ENCODE measurements at places on chromosomes 3 and 15. TPM values are rescaled to one million over a fixed set of nuclear protein-coding genes. Genes with fewer than 3 reads are reported as not detected.

GRCh38 chr3:186099178-186099577 lies 9.7 kb downstream of the ETV5 start:
- no peak for DNase-seq

The SYNPR gene
- 83.5 TPM for total RNA-seq

The IQCF2 gene
- total RNA-seq = not detected

DNA sequence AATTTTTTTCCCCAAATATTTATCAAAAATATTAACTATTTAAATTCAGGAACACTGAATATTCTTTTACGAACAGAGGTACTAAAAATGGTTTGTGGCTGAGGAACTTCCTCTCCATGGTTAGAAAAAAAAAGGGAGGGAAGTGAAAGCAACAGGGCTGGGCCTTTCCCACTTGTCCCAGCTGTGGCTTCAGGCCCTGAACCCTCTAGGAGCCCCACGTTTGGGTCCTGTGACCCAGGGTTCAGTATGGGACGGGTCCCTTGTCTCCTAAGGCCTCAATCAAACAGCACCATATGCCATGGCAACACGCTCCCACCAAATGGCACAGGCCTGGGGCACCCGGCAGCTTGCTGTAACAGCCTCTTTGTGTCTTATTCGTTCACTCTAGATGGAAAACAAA lies 32.4 kb downstream of the POC1A start:
- no peak for DNase-seq

The IL16 gene
- 4.3 TPM for total RNA-seq

The DPPA2 gene
- not detected for total RNA-seq

The LRRIQ4 gene
- total RNA-seq = 0.28 TPM

DNA sequence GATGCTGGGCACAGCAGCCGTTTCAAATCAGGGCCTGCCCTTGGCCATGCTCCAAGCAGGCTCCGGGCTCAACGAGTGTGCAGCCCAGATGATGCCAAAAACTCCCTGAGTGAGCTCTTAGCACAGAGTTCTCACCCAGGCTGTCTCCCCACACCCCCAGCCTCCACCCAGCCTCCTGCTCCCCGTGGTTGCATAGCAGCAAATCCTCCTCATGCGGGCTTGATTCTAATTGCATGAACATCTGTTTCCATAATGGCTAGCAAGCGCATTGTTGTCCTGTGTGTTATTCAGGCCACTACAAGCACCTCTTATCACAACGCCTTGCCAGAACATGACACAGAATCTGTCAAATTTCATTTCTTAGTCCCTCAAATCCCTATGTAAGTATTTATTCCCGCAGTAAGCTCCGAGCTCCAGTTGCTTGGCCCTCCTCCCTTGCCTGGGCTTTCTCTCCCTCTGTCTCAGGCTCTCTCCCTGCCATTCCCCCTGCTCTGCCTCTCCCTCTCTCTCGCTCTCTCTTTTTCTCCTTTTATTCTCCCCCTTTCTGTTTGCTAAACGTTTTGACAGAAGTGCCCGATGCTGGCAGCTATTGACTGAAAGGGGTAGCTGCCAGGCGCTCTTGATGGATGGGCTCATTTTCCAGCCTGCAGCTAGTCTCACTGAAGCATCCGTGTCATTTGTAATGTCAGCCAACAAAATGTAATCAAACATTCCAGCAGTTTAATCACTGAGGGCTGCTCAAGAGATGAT lies 306.5 kb downstream of the IL20RB start:
- peak; percentile 86 for DNase-seq

GRCh38 chr3:186670155-186670554 lies 4.3 kb downstream of the HRG start:
- no peak for DNase-seq

GRCh38 chr3:45657853-45658252 lies 31.3 kb upstream of the SACM1L start:
- no peak for DNase-seq

The CCR3 gene
- 0.20 TPM for total RNA-seq

- no peak for DNase-seq
These were observed 5.7 kb downstream of the STIMATE start for GRCh38 chr3:52891615-52892081.

- DNase-seq = no peak
These were observed 38.5 kb downstream of the TAMM41 start for GRCh38 chr3:11808231-11808630.

DNA sequence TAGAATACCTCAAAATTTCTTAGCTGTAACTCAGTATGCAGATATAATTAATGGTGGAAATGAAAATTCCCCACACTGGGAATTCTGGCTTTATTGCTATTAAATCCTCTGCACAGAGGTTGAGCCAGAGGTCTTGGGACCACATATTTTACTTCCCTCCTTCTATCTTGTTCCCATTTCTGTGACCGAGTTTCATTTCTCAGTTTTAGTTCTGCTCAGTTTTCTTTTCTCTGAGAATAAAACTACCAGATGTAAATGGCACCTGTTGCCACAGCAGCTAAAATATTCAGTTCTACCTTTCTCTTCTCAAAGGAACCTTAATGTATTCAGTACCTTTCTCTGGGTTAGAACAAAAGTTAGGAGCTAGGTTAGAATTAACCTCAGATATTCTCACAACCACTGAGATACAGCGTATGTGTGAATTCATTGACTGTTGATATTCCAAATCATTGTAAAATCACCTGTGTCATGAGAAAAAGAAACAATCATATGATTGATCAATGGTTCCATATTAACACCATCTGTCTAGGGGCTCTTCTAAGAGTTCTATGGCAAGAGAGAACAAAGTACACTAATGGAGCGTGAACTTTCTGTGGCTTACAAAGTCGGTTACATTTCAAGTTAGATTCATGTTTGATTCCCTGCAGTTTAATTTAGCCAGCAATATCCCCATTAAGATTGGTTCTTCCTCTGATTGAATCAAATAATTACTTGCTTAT lies 374.1 kb downstream of the EFHB start:
- peak; percentile 45 for DNase-seq

DNA sequence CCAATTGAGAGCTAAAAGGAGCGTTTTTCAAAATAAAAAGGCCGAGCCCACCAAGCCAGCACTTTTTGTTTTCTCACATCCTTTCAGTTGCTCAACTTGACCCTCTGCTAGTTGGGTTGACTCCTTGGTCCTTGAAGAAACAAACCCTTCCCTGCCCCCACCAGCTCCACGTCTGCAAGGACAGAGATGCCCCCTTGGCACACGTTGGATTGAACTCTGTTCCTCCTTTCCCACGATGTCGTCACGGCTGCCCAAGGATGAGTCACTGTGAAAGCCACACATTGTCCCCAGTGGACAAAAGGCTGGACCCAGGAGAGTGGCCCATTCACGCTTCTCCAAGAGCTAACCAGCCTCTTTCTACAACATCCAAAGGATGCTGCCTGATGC lies 43.0 kb upstream of the SPATA12 start:
- peak; percentile 83 for DNase-seq

The GATM gene
- 142 TPM for total RNA-seq

- DNase-seq = no peak
These were observed 39.6 kb upstream of the FAM98B start for GRCh38 chr15:38414357-38414756.

GRCh38 chr3:171055336-171056178 lies 29.0 kb upstream of the SLC2A2 start:
- DNase-seq = no peak

GRCh38 chr15:101357333-101357732 lies 62.3 kb upstream of the SNRPA1 start:
- DNase-seq = no peak

The MYRIP gene
- total RNA-seq = 16.6 TPM

The EPB42 gene
- 5.6 TPM for total RNA-seq

The GASK1A gene
- total RNA-seq = 22.5 TPM

GRCh38 chr3:11600501-11601282 lies 43.0 kb downstream of the VGLL4 start:
- DNase-seq = peak; percentile 75

DNA sequence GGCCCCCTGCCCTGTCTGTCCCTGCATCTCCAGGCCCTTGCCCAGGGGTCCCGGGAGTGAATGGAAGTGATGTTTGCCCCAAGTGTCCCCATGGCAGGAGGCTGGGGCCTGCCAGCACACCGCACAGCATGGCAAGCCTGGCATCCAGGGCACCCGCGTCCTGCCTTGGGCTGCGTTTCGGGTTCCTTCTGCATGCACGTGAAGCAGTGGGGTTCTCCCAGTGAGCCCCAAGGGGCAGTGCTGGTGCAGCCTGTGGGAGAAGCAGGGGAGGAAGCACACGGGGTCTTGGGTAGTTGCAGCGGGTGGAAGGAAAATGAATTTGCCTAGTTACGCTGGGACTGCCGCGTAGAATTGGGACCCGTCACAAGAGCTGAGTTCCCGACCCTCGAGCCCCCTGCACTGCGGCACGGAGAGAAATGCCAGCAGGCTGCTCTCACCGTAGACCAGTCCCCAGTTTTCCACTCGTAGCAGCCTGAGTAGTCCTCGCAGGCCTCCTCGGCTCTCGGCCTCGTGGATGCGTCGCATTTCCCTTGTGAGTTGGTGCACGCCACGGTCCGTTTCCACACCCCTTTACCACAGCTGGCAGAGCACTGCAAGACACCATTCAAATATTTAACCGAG lies 259.5 kb upstream of the LYSMD4 start:
- DNase-seq = no peak

The POPDC2 gene
- total RNA-seq = 4.6 TPM

DNA sequence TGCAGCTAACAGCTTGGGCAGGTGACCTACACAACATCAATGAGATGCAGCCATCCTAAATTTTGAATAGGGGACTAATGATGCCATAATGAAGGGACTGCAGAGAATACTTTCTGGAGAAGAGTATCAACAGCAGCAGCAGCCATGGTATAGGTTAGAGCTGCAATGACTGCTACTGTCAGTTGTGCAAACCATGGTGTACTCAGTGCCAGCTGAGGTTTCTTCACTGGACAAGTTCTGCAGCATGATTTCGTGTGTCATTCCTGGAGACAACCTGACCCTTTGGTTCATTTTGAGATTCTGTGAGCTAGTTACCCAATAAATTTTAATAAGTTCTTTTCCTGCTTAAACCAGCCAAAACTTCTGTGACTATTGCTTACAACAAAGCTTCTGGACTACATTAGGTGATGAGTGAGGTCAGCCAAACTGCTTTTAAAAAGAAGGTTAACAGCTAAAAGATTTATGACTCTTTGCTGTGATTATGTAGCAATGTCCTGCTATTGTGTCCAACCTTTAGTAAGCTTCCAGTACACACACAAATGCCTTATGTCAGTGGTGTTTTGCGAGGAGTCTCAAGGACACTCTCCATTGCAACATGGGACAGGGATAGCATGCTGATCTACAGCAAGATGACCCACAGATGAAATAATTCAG lies 4.8 kb upstream of the DAZL start:
- peak; percentile 3 for DNase-seq

GRCh38 chr3:47791193-47791855 lies 9.6 kb upstream of the SMARCC1 start:
- DNase-seq = no peak

Measured in spinal cord (tissue), 10 donors.